ENCODE measurements at places on chromosomes 2 and 18. TPM values are rescaled to one million over a fixed set of nuclear protein-coding genes. Genes with fewer than 3 reads are reported as not detected.

- peak; percentile 30 for DNase-seq
Measured at GRCh38 chr2:170715062-170715931, at the start of gene SP5. TSS of gene SP5 (plus strand) at chr2:170715337. CDS start at chr2:170715513, 176 bp downstream.

- peak; percentile 95 for DNase-seq
Measured at GRCh38 chr2:128736689-128737545, 418.2 kb upstream of the HS6ST1 start.

DNA sequence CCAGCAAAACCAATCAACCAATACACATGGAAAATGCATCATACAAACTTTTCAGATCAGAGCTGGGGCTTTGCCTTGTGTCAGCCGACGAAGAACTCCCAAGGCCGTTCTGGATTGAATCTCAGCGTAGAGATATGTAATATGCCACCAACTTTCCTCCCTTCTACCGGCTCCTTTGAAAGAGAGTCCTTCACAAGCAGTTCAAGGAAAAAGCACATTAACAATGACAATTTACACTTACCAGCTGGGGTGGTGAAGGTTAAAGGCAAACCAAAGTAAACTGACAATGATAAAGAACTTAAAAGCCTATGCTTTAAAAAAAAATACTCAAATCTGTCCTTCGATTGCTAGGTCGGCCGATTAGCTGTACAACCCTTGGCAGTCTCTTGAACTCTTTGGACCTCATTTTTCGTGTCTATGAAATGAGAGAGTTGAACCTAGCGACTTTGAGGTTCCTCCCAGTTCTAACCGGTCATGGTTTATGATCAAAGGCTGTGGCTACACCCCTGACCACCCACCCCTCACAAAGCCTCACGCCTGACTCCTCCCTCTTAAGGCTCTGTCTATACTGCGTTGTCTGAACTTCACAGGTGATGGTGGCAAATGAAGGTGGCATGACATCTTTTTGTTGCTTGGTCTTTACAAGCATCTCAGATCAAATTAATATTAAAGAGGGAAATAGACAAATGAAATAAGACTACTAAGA is 46.2 kb downstream of the BCL2 start:
- DNase-seq, result no peak

STRADB gene
- total RNA-seq, result 36.9 TPM

- no peak for DNase-seq
Measured at GRCh38 chr2:25586726-25587144, 86.6 kb downstream of the DTNB start.

KCNJ3 gene
- total RNA-seq, result 65.1 TPM

DNA sequence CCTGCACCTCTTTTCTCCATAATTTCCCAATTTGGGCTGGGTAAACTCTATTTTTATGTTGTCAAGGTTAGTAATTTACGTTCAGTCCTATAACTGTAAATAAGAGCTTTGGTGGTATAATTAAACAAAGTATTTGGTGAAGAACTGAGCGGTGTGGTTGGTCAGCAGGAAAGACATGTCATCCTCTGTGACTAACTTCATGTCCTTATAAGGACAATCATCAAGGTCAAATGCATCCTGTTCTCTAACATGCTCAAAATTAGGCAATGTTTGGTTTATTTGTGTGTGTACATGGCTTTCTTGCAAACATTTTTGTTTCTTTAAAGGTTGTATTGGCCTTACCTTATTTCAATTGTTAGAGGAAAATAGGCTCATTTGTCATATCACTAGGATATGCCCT is 121.5 kb upstream of the NABP1 start:
- DNase-seq, result no peak

DNA sequence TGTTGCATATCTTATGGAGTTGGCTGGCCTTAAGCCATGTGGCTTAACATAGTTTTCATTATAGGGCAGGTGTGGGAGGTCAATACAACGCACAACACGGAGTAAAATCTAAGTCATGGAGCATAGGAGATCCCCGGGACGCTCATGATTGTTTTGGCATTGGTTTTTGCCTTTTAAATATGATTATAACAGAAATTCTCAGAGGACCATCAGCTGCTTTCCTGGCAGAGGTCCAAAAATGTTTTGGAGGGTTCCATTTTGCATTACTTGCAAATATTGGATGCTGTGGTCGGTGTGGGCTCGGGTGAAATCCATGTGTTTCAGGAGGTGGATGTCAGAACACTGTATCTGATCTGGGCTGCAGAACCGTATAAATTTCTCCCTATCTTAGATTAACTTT is 3.4 kb downstream of the NCOA1 start:
- DNase-seq, result no peak

GRCh38 chr18:58768293-58768974 is 96.2 kb upstream of the ZNF532 start:
- peak; percentile 90 for DNase-seq

DNA sequence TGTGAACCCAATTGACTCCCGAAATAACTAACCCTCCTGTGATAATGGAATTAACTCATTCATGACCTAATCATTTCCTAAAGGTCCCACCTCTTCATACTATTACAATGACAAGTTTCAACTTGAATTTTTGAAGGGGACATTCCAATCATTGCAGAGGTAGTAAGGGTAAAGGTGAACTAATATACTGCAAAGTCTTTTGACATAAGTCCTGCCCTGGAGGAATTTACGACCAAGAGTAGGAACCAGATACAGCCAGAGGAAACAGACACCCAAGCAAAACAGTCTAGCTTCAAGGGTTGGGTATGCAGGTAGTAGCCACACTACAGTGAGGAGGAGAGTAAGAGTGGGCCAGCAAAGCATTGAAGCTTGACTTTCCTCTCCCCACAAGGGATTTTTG is 1.2 kb upstream of the SRBD1 start:
- no peak for DNase-seq

GRCh38 chr2:126658905-126659561 is 3.1 kb downstream of the GYPC start:
- peak; percentile 90 for DNase-seq

DNA sequence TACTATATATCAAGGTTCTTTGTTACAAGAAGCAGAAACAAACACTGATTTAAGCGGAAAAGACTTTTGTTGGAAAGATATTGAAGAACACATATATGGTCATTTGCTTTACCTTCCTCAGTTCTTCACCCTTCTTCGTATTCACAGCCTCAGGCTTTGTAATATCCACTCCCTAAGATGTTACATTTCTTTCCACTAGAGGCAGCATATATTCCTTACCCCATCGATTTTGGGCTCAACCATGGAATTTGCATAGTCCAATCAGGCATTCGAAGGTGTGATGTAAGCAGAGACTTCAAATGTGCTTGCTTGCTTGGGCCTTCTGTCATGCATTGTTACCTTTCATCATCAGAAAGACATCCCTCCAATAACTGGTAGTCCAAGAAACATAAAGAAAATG is 287.4 kb downstream of the PID1 start:
- no peak for DNase-seq
